ENCODE measurements at places on chromosomes 12 and 14.

DNA sequence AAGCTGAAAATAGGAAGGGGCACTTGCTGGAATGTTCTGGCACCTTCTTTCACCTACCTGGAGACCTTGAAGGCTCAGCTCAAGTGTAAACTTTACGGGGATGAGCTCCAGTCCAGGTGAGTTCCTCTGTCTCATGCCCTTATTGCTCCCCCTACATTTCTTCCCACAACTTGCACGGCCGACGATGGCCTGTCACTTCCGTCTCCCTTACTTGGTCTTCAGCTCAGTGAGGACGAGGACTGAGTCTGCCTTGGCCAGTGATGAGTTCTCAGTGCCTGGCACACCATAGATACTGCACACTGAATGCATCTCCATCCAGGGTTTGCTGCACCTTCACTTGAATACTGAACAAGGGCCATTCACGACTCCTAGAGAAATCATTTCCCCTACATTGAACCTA, 21.4 kb downstream of the ADGRD1 start:
- DNase-seq = no peak

DNA sequence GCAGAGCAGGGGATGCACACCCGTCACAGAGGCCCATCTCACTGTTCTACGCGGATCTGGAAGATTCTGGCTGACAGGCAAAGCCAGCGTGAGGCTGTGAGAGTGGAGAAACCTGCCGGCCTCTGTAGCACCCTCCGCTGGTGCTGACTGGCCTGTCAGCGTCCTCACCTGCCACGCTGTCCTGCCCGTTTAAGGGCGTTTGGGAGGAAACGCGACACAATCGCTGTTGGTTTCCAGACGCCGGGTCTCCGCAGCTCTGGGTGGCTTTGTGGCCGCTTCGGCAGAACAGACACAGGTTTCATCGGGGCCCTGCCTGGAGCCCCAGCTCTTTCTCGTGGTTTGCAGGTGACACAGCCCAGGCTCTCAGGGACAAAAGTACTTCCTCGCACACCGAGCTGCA, 70.6 kb downstream of the NOC4L start:
- DNase-seq = no peak

DNA sequence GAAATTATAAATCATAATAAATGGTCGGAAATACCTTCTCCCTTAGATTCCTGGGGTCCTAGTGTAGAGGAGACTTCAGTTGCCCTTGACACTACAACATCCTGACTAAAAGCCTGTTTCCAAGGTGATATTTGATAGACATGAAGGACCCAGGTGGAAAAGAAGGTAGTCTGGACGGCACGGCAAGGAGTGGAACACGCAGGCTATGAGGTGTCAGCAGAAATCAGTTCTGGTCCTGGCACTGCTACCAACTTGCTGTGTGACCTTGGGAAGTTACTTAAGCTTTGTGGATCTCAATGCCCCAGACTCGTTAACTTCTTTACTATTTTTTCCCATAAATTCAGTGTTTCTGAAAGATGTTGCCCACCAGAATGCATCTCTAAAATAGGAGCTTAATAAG, 36.9 kb upstream of the BCL2L14 start:
- no peak for DNase-seq

DNA sequence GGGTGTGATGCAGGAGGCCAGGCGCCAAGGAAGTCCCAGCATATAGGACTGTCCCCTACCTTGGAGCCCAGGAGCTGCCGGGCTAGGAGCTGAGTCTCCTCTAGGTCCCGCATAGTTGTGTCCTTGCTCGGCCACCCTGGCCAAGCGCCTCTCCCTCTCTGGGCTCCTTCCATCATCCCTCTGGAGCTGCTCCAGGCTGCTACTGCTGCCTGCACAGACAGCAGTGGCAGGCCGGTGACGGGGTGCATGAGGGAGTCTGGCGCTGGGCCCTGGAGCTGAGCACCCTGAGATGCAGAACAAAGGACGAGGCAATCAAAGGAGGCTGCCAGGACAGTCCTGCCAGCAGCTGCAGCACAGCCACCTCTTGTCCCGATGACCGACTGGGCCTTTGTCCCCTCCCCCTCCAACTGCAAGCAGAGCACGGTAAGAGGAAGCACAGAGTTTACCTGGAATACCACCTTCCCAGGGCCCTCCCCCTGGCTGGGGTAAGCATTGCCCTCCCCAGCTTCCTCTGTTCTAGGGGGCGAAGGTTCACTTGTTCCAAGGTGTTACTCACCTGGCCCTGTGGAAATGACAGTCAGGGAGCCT, 10.4 kb downstream of the DTX1 start:
- peak; percentile 26 for DNase-seq

DNA sequence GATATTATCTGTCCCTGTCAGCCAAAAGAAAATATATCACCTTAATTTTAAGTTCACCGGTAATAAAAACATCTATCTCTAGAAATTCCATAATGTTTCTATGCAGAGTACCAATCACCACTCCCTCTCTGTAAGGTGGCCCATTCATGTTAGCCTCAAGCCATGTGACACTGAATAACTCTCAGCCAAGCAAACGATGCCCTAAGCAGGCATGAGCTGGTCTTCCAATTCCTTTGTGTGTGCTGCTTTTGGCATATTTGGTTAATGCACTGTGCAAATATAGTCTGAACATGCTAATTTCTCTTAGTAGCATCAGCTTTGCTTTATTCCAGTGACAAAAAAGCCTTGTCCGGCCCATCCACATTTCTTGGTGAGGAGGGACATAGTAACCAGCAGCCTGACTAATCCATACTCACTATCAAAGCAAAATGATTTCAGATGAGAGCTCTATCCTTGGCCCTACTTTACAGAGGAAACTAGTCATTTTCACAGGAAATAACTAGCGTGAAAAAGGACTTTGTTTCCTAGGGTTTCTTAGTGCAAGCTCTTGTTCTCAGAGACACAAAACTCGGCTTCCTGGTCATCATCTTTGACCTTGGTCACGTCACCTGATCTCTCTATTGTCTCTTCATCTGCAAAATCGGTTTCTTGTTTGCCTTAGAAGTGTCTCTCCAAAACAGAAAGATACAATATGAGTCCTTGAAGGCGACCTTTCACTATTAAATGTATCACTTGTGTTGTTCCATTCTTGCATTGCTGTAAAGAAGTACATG, 59.2 kb upstream of the RTRAF start:
- DNase-seq = no peak

GRCh38 chr14:84826294-84826693, 703.6 kb upstream of the FLRT2 start:
- peak; percentile 2 for DNase-seq

DNA sequence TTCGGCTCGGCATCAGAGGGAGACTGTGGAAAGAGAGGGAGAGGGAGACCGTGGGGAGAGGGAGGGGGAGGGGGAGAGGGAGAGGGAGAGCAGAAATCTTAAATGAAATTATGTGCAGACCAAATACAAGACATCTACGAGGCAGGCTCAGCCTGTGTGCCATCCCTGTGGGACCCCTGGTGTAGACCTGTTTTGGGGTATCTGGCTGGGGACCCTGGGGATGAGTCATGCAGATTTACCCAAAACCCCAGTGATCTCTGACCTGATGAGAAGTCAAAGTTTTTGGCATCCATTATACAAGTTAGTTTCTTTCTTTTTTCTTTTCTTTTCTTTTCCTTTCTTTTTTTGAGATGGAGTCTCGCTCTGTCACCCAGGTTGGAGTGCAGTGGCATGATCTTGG, 44.4 kb downstream of the ADGRD1 start:
- DNase-seq = no peak
